Spleen (tissue), 13 donors: ENCODE measurements at places on chromosomes 13 and 19.
A peak's percentile ranks its signal among the peaks of the same experiment; 100 is the strongest.

GRCh38 chr13:113402471-113403254, 38.7 kb upstream of the GRTP1 start:
- DNase-seq: no peak

DNA sequence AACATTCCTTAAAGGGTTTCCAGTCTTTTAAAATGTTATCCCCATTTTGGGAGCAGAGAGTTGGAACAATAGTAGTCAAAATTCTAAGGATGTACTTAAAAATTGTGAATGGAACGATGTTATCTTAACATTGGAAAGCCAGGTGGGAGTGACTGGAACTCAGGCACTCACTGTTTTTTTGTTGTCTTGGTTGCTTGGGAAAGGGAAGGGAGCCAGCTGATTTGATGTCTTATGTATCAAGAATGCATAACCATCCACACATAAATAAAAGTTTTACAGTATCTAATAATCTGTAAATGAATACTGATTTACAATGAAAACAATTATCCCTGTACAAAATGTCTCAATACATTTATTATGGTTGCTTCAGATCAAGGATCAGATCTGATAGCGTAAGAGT, 88.7 kb downstream of the SLC10A2 start:
- no peak for DNase-seq

- peak; percentile 90 for DNase-seq
Measured at GRCh38 chr19:2083174-2083854, 12.8 kb downstream of the MOB3A start.

DNA sequence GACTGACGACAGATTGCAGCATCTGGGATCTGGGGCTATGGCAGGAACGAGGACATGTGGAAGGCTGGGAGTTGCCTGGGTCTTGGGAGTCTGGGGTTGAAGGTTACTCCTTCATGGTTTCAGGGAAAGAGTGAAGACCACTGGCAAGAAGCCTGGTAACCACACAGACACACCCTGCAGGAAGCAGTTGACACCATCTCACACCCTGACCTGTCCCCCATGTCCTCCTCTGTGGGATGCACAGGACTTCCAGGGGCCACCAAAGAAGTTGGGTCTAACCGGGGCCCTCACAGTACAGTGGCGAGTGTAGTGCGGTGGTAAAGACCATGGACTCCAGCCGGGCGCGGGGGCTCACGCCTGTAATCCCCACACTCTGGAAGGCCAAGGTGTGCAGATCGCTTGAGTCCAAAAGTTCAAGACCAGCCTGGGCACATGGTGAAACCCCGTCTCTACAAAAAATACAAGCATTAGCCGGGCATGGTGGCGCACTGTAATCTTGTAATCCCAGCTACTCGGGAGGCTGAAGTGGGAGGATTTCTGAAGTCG, 10.6 kb upstream of the FFAR2 start:
- DNase-seq: no peak

DNA sequence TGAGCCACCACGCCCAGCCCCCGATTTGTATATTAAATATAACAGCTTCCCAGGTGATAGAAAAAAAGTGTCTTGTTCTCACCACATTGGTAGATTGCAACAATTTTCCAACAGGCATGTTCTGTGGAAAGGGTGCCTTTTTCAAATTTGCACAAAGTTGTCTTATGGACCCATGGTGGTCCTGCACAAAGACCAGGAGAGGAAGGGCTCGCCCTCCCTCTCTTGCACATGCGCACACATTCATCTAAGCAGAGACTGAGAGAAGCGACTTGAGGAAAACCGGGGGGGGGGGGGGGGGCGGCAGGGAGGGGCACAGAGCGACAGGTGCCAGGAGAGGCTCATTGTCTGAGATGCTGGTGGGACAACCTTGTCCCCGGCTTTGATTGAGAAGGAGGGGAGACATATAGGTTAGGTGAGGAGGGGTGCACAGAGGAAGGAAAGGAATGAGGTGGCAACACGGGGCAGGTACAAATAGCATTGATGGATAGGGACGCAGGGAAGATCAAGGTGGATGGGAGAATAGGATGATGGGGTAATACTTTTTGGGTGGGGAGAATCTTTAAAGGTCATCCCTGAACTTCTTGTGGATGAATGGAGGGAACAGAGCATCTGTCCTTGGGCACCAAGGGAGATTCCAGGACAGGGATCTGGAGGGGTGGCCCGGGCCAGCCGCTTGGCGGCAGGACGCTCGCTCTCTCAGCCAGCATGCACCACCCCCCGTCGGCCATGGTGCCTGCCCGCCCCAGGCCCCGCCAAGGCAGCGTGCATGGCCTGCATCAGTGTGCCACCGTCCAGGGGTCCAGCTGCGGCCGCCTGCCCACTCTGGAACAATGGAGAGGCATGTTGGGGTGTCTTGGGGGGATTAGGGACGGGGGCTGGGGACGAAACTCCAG, 76.0 kb downstream of the IER2 start:
- DNase-seq: no peak

DNA sequence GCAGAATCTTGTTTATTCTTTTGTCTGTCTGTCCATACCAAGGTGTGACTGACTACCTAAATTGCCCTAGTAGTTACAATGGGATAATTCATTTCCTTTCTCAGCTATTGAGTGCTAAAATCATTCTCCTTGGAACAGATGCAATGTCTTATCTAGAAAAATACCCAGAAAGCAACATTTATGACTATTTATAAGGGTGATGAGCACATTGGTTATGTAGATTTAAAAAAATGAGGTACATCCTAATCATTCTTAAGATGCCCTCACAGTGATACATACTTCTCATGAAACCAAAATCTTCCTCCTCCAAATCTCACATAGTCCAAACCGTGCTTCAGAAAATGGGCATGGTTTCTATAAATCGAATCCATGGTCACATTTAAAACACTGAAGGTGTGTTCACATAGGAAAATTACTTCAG, 11.6 kb upstream of the UBE2L5 start:
- no peak for DNase-seq

GRCh38 chr19:19155495-19156219, 14.4 kb downstream of the MEF2B start:
- DNase-seq: no peak

- DNase-seq: no peak
Measured at GRCh38 chr19:39733841-39734240, 4.0 kb downstream of the CLC start.

DNA sequence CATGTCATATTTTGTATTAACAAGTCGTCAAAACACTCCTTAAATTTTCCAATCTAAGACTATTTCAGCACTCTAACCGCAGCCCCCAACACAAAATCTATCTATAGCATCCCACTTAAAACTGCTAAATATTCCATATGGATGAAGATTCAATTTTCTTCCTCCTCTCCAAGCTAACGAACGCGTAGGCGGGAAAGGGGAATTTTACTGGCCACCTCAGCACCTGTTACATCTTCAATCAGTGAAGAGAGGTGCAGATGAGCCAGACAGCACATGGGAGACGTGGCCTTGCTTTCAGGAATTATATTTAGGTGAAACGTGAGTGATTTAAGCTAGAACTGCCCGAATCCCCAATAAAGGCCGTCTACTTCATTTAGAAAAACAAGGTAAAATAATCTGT, 1.1 kb downstream of the RBM26 start:
- DNase-seq: no peak

DNA sequence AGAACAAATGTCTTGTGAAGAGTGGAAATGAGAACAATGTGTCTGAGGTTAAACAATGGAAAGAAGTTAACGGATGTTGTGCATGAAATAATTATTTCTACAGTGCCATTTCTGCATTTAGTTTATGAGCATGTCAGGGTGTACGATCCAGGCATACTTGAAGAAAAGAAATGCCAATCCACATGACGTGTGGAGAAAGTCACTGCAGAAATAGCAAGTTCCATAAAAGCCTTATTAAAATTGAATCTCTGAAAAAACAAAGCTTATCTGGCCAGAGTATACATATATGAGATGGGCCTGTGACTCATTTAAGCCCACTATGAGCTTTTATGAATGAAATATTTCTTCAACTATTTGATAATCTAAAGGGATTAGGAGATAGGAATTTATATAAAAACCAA, 426.1 kb downstream of the EFNB2 start:
- DNase-seq: no peak

DNA sequence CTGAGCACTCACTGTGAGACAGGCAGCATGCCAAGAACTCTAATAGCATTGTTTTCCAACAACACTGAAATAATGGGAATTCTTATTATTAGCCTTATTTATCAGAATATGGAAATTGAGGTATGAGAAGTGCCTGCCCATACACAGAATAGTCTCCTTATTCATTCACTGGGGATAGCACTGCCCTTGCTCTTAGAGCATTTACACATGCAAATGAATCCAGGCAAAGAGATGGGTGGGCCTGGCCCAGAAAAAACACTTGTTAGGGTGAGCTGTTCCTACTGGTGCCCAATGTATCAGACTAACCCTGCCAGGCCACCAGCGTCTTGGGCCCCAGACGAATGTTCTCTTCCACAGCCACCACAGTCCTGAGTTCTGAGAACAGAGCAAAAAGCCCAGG, 112.9 kb downstream of the TUBA3C start:
- DNase-seq: no peak

- DNase-seq: no peak
Measured at GRCh38 chr19:8938576-8938975, 71.6 kb downstream of the MUC16 start.

DNA sequence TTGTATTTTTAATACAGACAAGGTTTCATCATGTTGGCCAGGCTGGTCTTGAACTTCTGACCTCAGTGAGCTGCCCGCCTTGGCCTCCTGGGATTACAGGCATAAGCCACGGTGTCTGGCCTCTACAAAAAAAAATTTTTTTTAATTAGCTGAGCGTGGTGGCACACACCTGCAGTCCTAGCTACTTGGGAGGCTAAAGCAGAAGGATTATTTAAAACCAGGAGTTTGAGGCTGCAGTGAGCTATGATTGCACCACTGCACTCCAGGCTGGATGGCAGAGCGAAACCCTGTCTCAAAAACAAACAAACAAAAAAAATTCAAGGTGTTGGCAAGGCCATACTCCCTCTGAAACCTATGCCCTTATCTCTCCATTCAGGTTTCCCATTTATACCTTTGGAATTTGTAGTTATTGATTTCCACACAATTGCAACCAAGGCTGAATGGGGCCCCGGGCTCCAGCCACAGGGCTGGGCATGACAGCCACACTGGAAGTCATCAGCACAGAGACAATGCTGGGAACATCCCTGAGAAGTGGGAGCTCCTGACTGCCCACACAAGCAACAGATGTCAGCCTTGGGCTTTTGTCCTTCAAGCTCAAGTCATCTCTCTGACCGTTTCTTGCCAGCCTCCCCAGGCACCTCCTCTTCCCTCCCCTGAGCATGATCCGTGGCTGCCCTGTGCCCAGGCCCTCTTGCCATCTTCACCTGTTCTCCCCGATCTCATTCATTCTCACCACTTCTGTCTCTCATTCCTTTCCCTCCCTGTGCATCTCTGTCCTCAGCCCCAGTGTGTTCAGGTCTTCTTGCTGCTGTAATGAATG, 27.2 kb upstream of the CALM3 start:
- no peak for DNase-seq

DNA sequence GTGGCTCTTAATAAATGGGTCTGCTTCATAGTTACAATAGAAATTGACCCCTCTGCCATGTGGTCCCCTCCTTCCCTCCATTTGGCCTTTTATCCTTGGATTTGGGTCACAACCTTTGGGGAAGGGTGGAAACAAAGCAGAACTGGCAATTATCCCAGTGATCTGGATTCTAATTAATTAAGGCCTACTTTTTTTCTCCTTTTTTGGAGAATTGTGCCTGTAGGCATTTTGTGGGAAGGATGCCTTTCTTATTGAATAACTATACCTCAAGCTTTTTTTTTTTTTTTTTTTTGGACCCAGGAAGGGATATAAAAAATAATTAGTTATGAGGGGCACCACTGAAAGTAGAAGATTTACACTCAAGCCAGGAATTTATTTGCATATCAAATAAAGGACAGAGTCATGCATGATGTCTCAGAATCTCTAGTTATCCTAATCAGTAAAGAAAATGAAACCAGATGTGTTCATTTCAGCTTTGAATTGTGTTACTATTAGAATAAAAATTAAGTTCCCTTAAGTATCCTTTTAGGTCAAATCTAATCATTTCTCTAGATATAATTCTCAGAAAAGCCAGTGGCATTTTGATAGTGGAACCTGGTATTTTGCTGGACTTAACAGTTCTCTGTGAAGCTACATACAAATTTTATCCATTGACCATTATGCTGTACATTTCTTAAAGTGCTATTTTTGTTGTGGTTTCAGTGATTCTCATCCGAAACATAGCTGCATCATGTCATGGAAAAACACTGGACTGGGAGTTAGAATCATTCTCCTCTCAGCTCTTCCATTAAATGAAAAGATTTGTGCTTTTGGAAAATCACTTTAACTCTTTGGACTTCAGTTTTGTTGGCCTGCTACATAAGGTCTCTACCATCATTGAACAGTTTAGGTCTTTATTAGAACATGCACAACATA, 129.3 kb downstream of the KCNRG start:
- no peak for DNase-seq

GRCh38 chr13:58324161-58324560, 692.6 kb downstream of the PCDH17 start:
- DNase-seq: no peak

GRCh38 chr13:72120632-72121031, 253.6 kb upstream of the DACH1 start:
- DNase-seq: no peak

- peak; percentile 75 for DNase-seq
Measured at GRCh38 chr19:51799034-51799773, 4.2 kb downstream of the FPR3 start.

DNA sequence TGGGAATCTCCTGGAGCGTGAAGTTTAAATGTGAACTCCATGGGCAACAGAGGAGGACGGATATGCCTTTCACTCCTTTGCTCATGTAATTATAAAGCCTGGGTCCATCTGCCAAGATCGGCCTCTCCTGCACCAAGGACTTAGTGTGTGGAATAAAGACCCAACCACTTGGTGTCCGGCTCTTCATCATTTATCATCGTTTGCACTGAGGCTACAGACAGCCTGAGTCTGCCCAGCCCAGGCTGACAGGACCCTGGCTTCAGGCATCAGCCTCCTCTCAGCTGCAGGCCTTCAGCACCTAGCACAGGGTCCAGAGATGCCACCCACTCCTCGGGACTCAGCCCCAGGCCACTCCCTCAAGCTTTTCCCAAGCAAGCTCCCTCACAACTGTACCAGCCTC, 206.8 kb upstream of the IPO5 start:
- no peak for DNase-seq

DNA sequence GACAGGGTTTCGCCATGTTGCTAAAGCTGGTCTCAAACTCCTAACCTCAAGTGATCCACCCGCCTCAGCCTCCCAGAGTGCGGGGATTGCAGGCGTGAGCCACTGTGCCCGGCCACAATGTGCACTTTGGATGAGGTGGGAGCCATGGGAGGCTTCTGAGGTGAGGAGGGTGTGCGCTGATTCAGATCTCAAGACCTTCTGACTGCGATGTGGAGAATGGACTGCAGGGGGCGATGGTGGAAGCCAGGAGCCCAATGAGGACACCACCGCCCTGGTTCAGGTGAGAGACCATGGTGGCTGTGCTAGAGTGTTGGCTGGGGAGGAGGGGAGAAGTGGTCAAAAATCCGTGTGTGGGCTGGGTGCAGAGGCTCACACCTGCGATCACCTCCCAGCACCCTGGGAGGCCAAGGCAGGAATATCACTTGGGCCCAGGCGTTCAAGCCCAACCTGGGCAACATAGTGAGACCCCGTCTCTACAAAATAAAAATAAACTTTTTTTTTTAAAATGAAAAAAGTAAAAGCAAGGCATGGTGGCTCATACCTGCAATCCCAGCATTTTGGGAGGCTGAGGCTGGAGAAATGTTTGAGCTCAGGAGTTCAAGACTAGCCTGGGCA, 5.6 kb downstream of the INAFM1 start:
- peak; percentile 74 for DNase-seq
